ENCODE measurements at places on chromosomes 1 and 21.

DNA sequence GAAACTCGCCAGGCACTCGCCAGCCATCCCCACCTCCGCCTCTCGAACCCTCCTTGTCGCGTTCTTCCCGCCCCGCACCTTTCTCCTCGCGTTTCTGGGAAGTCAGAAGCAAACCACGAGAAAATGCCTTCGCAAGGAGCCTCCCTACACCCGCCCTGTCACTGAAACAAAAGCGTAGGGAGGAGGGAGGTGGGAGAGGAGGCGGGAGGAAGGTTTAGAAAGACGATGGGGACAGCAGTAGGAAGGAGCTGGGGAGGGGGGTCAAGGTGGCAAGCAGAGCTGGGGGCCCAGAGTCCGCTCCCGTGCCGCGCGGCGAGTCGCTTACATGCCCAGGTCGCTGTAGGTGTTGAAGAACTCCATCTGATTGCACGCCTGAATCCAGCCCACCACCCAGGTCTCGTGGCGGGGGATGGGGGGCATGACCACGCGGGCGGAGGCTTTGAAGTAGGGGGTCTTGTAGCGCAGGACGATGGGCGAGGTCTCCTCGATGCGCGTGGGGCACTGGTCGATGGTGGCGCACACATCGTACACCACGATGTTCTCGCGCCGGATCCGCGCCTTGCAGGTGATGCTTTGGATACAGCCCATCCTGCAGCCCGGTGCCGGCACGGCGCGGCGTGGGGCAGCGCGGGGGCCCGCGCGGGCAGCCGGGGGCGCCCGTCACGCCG lies 1.0 kb downstream of the FAM78B start:
- DNase-seq: no peak

DNA sequence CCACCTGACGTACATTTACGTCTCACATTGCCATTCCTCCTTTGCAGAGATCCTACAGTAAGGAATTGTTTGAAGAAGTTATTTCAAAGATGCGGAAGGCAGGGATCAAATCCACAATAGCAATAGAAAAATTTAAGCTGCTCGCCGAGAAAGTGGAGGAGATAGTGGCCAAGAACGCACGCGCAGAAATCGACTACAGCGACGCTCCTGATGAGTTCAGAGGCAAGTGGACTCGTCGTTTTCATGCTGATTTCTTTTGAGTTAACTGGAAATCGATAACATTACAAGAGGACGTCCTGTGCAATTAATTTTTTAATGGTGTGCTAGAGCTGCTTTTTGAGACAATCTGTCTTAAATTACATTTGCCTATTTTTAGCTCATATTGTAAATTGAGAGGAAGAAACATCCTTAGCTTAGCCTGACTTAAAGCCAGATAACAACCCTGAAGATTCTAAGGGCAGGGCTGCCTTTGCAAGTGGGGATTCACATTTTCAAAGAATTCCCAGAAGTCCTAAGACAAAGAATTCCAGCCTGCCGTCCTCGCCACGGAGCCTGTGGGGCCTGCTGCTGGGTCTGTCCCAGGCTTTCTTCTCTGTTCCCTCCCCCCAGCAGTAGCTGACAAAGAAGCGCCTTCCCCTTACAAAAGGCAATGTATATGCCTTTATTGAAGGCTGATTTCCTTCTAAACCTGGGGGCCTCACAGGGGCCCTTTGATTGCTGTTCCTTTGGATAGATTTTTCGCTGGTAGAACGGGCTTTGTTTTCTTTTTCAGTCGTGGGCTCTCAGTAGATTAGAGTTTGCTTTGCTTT lies 31.6 kb upstream of the KIF1B start:
- no peak for DNase-seq

DNA sequence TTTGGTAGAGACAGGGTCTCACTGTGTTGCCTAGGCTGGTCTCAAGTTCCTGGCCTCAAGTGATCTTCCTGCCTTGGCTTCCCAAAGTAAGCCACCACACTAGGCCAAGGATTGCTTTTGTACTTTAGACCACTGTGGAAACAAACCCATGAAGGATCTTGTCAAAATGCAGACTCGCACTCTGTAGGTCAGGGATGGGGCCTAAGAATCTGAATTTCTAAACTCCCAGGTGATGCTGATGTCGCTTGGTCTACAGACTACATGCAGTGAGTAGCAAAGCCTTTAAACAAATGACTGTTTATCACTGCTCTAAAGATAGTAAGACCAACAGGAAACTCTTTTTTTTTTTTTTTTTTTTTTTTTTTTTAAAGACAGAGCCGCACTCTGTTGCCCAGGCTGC lies 54.1 kb upstream of the MUTYH start:
- DNase-seq: no peak

DNA sequence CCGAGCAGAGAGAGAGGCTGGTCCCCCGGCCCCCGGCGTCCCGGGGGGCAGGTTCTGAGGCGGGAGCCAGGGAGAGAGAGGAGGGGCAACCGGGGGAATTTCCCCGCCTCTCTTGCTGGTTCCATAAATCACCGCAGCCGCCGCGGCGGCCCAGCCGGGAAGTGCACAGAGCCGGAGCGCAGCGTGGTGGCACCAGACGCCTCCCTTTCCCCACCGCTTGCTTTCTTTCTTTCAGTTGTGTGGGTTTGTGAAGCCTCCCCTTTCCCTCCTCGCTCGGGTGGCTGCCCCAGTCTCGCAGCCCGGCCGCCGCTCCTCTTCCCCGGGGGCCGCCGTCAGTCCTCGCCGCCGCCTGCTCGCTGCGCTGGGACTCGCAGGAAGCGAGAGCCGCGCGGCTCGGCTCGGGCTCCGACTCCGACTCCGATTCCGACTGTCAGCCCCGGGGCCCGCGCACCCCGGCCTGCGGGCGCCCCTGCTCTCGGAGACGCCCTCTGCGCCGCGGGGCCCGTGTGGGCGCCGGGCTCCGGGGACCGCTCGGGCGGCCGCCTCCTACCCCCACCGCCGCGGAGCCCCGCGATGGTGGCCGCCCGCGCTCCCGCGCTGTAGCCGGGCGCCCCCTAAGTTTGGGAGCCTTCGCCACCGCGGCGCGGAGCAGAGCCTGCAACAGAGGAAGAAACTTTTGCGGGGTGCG lies at the start of gene CACHD1:
Gene CACHD1, plus strand, starts transcription at position 153 of the 688 bp plus-strand sequence. CDS start 616 bp downstream, outside the sequence.
- DNase-seq: peak; percentile 74

DNA sequence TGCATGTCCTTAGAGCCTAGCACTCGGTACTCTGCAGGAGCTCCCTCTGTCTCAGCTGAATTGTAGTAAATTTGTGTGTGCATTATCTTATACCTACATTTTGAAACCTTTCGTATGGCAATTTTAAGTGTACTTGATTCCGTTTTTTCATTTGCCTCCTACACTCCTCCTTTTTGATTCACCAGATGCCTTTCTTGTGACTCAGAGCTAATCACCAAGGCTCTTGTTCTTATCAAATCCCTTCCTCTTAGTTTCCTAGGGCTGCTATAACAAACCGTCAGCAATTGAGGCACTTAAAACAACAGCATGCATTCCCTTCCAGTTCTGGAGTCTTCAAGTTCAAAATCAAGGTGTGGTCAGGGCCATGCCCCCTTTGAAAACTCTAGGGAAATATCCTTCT lies 261.0 kb downstream of the ASTN1 start:
- DNase-seq: no peak

DNA sequence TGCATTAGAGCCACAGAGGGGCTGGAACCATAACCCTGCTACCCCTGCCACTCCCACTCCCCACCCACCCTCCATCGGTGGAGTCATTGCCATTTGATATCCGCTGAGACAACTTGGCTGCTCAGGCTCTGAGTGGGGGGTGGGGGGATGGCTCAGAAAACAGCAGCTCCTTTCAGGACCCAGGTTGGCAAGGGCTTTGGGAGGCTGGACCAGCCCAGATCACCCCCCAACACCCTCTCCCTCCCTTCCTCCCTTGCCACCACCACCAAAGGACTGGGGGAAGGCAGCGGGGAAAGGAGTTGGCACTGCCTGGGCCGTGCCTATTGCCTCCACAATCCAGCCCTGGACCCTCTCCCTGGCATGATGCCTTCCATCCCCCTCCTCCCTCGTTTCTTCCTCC lies 1.7 kb downstream of the KCNJ10 start:
- DNase-seq: no peak

GRCh38 chr1:32307324-32307723 lies 15.4 kb downstream of the HDAC1 start:
- DNase-seq: no peak

DNA sequence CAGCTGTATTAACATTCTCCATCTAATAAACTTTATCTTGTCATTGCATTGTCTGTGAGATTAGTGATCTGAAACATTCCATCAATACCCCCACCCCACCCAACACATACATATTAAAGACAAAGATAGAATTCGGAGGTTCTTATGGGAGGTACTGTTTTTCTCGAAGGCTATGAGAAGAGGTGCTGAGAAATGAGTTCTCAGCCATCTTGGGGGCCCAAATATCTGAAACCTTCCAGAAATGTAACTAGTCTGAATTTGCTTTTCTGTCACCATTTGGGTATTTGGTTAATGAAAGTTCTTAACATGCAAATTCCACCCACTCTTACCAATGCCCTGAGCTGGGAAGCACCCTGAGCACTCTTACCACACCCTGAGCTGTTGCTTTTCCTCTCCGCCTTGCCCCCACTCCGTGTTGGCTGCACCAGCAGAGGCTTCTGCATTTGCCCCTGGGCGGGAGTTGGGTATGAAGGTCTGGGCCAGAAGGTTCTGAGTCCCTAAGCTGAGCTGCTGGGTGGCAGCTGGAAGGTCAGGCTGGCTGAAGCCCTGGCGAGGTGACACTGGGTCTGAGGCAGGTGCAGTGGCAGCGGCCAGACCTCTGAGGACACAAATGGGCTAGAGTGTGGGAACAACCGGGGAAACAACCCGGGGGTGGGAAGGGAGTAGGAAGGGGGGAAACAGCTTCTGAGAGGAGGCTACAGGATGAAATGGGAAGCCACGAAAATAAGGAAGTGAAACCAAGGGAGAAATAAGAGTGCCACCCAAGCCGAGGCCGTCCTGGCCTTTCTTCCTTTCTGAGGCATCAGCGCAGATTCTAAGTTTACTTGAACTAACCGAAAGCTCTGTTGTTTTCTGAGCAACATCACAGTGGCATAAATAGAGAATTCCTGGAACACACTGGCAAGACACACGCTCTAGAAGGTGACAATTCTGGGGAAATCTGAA lies 26.3 kb upstream of the IER5 start:
- DNase-seq: no peak

GRCh38 chr1:156619582-156619955 lies 354 bp downstream of the HAPLN2 start:
- no peak for DNase-seq

GRCh38 chr1:205658943-205659581 lies 21.2 kb downstream of the SLC45A3 start:
- peak; percentile 60 for DNase-seq

GRCh38 chr1:205832326-205832751 lies 17.6 kb downstream of the PM20D1 start:
- no peak for DNase-seq

- no peak for DNase-seq
These were observed 7.4 kb downstream of the GJC2 start for GRCh38 chr1:228156941-228157728.

GRCh38 chr1:89781494-89782126 lies 39.2 kb upstream of the LRRC8D start:
- no peak for DNase-seq

- no peak for DNase-seq
These were observed 53.8 kb upstream of the OLFM3 start for GRCh38 chr1:102050556-102050955.

- no peak for DNase-seq
These were observed 41.6 kb downstream of the KIRREL1 start for GRCh38 chr1:158035014-158035413.

DNA sequence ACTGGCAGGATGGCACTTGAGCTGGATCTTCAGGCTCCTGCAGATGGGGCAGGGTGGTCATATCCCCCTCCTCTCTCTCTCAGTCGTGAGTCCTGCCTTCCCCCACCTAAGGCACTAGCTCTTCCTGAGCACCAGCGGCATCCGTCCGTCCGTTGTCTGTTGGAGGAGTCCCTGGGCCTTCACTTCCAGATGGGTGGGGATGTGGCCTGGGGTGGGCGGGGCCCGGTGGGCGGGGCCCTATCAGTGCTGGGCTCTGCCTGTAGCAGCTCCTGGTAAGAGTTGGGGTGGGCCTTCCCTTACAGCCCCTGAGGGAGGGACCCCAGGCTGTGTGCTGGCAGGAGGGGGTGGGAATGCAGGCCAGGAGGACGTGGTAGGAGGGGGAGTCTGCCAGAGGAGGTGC lies 10.3 kb downstream of the LDLRAD2 start:
- no peak for DNase-seq

DNA sequence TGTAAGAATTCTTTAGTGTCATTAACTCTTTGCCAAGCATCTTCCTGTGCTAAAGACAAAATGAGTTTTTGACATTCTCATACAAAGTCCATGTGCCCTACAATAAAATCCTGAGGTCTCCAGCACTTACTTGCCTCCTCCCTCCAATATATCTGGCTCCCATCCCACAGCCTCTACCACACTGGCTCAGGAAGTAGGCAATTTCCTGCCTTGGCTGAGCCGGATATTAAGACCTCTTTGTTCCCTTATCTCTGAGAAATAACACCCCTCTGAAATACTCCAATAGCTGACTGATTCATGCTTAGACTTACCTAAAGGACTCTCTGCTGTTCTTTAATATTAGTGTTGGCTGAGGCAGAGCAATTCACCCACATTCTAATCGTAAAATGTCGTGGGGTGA lies 37.6 kb upstream of the GORAB start:
- DNase-seq: peak; percentile 4

- no peak for DNase-seq
These were observed 13.9 kb downstream of the PALMD start for GRCh38 chr1:99659755-99660210.

DNA sequence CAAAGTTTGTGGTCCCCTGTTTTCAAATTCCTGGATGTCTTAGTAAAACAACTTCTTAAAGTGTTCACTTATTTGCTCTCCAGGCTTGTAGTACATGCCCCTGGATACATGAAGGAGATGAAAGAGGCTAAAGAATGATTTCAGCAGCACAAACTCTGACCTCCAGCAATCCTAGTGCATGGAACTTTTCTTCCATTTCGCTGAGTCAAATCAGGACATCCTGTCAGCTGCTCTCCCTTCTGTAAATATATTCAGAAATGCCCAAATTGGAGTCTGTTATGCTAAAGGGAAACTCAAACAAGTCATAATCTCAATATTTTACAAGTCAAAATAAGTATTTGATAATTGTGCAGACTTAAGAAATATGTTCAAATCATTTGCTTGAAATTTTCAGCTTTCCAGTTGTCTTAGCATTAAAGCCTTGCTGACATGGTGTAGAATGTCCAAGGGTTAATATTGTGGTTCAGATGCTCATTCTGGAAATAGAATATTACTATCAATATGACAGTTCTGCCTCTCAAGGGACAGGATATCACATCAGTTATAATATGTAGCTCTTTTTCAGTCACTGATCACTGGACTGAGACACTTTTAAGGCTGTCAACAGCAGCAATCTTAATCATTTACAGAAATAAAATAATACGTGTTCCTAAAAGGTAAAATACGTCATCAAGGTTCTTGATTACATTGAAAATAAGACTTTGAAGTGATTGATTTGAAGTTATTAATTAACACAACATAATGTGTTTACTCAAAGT lies 1157.3 kb downstream of the PLA2G4A start:
- DNase-seq: no peak

GRCh38 chr1:20893931-20894330 lies 106.8 kb upstream of the HP1BP3 start:
- no peak for DNase-seq

- no peak for DNase-seq
These were observed 16.9 kb upstream of the EFCAB14 start for GRCh38 chr1:46735708-46736324.

All from NCI-H1105 (cell line).